Progenitor cell of endocrine pancreas (in vitro differentiated cells): ENCODE measurements at places on chromosomes 4 and X. TPM values are rescaled to one million over a fixed set of nuclear protein-coding genes. Genes with fewer than 3 reads are reported as not detected.
A peak's percentile ranks its signal among the peaks of the same experiment; 100 is the strongest.

EFHC2 gene
- 1.4 and 1.8 TPM in 2 replicates for total RNA-seq

RNF212 gene
- 11.2 and 11.6 TPM in 2 replicates for total RNA-seq

NIPAL1 gene
- total RNA-seq: 17.6 and 21.1 TPM in 2 replicates

IQSEC2 gene
- total RNA-seq: 15.1 and 18.1 TPM in 2 replicates

PRDM8 gene
- 0.31 and 0.38 TPM in 2 replicates for total RNA-seq

GPR50 gene
- 0.29 and 0.64 TPM in 2 replicates for total RNA-seq

GRCh38 chr4:120850018-120850599, 72.4 kb downstream of the PRDM5 start:
- DNase-seq: no peak
- H3K36me3 ChIP-seq: no peaks in the 10 kb centered on the region
- no peaks in the 10 kb centered on the region for H3K27me3 ChIP-seq
- no peak overlapping the region for H3K27ac ChIP-seq

DNA sequence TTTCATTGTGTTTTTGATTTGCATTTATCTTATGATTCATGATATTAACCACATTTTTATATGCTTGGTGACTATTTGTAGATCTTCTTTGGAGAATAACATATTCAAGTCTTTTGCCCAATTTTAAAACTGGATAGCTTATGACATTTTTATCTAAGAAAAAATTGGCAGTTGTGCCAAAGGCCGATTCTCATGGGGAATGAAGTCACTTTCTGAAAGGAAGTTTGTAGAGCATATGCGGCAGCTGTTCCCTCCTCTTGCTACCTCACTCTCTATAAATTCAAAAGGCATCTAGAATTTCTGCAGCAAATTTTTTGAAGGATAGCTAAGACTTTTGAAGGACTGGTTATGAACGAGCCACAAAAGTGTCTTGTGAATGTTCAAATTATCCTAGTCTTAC, 2353.5 kb downstream of the ARAP2 start:
- no peaks in the 10 kb centered on the region for H3K27me3 ChIP-seq
- no peak overlapping the region for H3K4me3 ChIP-seq
- no peaks in the 10 kb centered on the region for H3K4me1 ChIP-seq
- no peak for DNase-seq

DNA sequence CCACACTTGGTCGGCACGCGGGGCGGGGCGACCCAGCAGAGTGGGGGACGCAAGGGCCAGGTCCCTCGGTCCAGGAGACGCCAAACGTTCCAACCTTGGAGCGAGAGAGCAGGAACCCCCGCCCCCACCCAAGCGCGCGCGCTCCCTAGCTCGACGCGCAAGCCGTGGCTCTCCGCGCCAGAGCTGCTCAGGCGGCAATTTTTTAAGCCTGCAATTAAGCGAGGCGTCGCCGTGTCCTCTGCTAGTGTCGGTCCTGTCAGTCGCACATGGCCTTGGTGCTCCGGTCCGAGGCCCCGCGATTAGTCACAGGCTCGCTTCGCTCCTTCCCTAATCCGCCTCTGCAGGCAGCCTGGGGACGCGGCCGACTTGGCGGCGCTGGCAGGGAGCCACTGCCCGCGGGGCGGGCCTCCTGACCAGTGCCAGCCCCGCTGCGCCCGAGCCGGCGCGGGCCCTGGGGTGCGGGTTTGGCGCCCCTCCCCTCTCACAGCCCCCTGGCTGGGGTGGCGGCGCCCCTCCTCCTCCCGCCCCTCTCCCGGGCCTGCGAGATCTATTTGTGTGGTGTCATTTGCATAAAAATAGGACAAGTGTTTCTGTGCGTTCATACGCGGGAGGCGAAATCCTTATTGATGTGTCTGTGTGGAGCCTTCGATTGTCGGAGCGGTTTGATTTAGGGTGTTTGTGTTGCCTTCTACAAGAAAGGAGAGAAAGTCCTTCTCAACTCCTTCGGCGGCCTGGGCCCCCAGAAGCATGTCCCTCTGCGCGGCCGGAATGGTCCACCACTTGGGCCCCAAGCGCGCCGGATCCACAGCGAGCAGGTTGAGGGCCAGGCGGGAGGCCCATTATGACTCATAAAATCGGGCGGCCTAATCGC, 9.8 kb upstream of the BCOR start:
- H3K36me3 ChIP-seq: peaks cover 2% of the 10 kb centered on the region
- DNase-seq: peak; percentile 18
- H3K4me1 ChIP-seq: peaks cover 15% of the 10 kb centered on the region
- H3K27me3 ChIP-seq: no peaks in the 10 kb centered on the region
- H3K4me3 ChIP-seq: peak overlapping the region; percentile 63

DNA sequence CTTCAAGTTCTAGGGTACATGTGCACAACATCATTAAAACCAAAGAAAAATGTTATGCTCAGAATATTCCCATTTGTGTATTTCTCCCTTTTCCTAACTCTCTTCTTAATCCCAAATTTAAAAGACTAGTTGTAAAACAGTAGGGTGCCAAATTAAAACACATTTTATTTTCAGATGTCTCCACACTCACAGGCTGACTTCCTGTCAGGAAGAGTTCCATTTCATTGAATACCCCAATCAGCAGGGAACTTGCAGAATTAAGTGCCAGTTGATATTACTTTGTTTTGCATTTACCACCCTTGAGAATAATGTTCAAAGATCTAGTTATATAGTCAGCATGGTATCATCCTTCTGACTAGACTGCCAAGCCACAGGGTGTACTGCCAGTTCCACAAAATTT, 207.9 kb downstream of the MAB21L2 start:
- H3K27me3 ChIP-seq: no peaks in the 10 kb centered on the region
- peaks cover 2% of the 10 kb centered on the region for H3K4me1 ChIP-seq
- H3K27ac ChIP-seq: no peak overlapping the region
- no peak for DNase-seq

GRCh38 chrX:155056877-155057792, 13.8 kb downstream of the CMC4 start:
- H3K4me1 ChIP-seq: no peaks in the 10 kb centered on the region
- no peaks in the 10 kb centered on the region for H3K27me3 ChIP-seq
- H3K4me3 ChIP-seq: no peak overlapping the region
- peaks cover 3% of the 10 kb centered on the region for H3K36me3 ChIP-seq

GRCh38 chr4:142021181-142021580, 384.8 kb downstream of the IL15 start:
- no peaks in the 10 kb centered on the region for H3K36me3 ChIP-seq
- no peak overlapping the region for H3K4me3 ChIP-seq
- no peaks in the 10 kb centered on the region for H3K27me3 ChIP-seq
- H3K4me1 ChIP-seq: no peaks in the 10 kb centered on the region
- DNase-seq: no peak
- H3K27ac ChIP-seq: no peak overlapping the region

GRCh38 chr4:14218641-14219040, 591.1 kb upstream of the BOD1L1 start:
- no peaks in the 10 kb centered on the region for H3K27me3 ChIP-seq
- H3K4me3 ChIP-seq: peak overlapping the region; percentile 19
- H3K4me1 ChIP-seq: peaks cover 39% of the 10 kb centered on the region
- peak overlapping the region; percentile 60 for H3K27ac ChIP-seq
- no peaks in the 10 kb centered on the region for H3K36me3 ChIP-seq
